ENCODE measurements at places on chromosomes 3 and 15.

DNA sequence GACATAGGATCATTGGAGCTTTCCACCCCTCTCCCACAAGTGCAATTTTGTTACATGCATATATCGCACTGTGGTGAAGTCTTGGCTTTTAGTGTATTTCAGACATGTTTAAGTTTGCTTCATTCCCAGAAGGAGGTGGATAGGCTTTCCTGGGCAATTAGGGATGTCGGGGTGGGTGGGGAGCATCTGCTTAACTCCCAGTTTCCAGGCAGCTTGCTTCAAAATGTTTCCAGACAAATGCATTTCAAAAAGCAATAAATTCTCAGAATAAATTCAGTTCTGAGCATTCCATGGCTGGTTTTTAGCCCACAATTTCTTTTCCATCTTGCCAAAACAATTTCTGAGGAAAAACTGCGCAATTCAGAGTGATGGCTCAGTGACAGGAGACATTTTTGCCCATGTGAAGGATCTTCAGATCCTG, 227.7 kb upstream of the ZPLD1 start:
- no peaks in the 10 kb centered on the region for H3K4me1 ChIP-seq
- H3K4me3 ChIP-seq: no peak overlapping the region
- DNase-seq: no peak
- no peak overlapping the region for H3K27ac ChIP-seq
- no peaks in the 10 kb centered on the region for H3K36me3 ChIP-seq

- H3K36me3 ChIP-seq: no peaks in the 10 kb centered on the region
- no peak for DNase-seq
- peaks cover 3% of the 10 kb centered on the region for H3K4me1 ChIP-seq
- no peaks in the 10 kb centered on the region for H3K27me3 ChIP-seq
Measured at GRCh38 chr3:143349455-143349854, 229.9 kb downstream of the CHST2 start.

DNA sequence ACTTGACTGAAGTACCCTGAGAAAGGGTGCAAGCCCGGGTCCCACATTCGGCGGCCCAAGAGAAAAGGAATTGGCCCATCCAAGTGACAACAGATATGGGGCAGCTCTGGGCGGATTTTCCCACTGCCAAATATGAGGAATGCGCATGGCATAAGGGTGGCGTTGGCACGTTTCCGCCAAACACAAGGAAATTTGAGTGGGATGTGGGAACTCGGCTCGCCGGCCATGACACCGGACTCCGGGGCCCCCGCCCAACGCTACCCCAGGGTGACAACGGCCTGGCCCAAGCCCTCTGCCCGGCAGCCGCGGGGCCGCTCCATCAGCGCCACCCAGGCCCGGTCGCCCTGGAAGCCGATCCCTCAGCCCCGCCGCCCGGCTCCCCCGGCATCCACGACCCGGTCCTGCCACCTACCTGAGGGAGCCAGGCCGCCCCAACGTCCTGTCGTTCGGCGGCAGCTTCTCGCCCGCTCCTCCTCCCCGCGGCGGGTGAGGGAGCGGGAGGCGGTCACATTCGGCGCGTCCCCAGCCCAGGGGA, 449 bp downstream of the RAF1 start:
- H3K4me1 ChIP-seq: no peaks in the 10 kb centered on the region
- no peaks in the 10 kb centered on the region for H3K27me3 ChIP-seq
- no peak for DNase-seq

DNA sequence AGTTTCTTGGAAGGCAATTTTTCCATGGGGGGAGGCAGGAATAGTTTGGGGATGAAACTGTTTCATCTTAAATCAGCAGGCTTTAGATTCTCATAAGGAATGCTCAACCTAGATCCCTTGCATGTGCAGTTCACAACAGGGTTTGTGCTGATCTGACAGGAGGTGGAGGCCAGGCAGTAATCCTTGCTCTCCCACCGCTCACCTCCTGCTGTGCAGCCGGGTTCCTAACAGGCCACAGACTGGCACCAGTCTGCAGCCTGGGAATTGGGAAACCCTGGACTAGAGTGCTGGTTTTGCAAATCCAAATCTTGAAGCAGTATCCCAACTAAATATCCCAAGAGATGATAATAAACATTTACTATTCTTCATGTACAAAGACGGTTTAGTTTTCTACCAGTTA, 256.3 kb upstream of the TMCO5A start:
- no peaks in the 10 kb centered on the region for H3K4me1 ChIP-seq
- no peaks in the 10 kb centered on the region for H3K36me3 ChIP-seq
- no peak overlapping the region for H3K4me3 ChIP-seq
- DNase-seq: no peak
- no peak overlapping the region for H3K27ac ChIP-seq
- no peaks in the 10 kb centered on the region for H3K27me3 ChIP-seq

- H3K4me3 ChIP-seq: no peak overlapping the region
- no peak overlapping the region for H3K27ac ChIP-seq
- peaks cover 3% of the 10 kb centered on the region for H3K36me3 ChIP-seq
Measured at GRCh38 chr3:198032039-198032936, 72.3 kb downstream of the LMLN start.

DNA sequence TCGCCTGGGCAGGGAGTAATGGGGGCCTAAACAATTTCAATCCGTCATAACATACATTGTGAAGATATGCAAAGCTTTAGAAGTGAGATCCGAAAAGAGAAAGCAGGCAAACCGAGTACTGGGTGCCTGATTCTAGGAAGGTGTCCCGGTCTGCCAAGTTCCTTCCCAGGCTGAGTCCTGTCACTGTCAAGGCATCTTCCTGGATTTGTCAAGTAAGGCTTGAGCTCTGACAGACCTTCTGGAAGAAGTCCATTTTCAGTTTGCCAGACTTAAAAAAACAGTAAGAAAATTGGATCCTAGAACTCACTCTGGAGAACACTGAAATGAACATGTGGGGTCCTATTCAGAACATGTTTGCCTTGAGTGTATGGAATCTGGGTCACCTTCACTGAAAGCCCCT, 253.9 kb downstream of the RORA start:
- H3K27ac ChIP-seq: no peak overlapping the region
- peaks cover 2% of the 10 kb centered on the region for H3K27me3 ChIP-seq
- no peak overlapping the region for H3K4me3 ChIP-seq

GRCh38 chr3:78846718-78847117, 921.1 kb downstream of the ROBO1 start:
- no peaks in the 10 kb centered on the region for H3K27me3 ChIP-seq
- no peak overlapping the region for H3K27ac ChIP-seq
- H3K36me3 ChIP-seq: no peaks in the 10 kb centered on the region
- DNase-seq: no peak
- no peaks in the 10 kb centered on the region for H3K4me1 ChIP-seq

GRCh38 chr15:29750754-29751153, 71.5 kb downstream of the TJP1 start:
- peaks cover 59% of the 10 kb centered on the region for H3K36me3 ChIP-seq
- no peaks in the 10 kb centered on the region for H3K27me3 ChIP-seq
- no peak for DNase-seq
- H3K4me3 ChIP-seq: no peak overlapping the region

Data from neuronal stem cell (in vitro differentiated cells).